GM23338 (cell line): ENCODE measurements at places on chromosomes 6 and 20.

GRCh38 chr6:38113825-38114576 lies 294.5 kb downstream of the ZFAND3 start:
- no peak for DNase-seq

GRCh38 chr20:32366380-32366779 lies 8.2 kb downstream of the ASXL1 start:
- DNase-seq, result no peak

- no peak for DNase-seq
Measured at GRCh38 chr6:52230685-52231084, 13.6 kb downstream of the IL17F start.

GRCh38 chr20:5569021-5569420 lies 181.2 kb upstream of the SHLD1 start:
- DNase-seq, result peak; percentile 27

DNA sequence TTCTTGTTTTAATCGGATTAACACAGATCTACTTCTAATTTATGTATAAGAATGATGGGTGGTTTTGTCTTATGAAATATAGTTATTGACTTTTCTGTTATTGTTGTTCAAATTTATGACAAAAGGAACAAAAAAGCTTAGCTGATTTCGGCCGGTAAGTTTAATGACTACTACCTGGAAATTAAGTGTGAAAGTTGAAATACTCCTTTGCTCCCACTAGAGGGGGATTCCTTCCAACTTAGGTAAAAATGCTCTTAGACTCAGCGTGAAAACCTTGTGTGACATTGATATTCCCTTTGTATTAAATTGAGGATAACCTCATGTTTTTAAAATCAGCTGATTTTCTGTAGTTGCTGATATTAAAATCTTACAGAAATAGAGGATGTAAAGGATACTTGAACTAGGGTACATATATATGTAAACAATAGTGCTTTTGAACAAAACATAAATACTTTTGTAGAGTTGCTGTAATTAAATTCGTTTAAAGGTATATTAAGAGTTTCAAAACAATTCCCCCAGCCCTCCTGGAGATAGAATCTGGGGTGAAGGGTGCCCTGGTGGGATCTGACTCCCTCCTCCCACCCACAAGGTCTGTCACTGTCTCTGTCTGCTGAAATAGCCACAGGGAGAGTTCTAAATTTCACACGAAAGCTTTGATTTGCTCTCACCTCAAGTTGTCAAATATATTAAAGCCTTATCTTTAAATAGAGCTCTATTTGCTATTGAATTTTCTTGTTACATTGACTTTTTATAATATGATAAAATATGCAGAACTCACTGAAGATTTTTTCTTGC lies 257.5 kb downstream of the ARID1B start:
- peak; percentile 77 for DNase-seq

GRCh38 chr6:107491138-107491609 lies 1.3 kb downstream of the SOBP start:
- peak; percentile 80 for DNase-seq

- no peak for DNase-seq
Measured at GRCh38 chr6:83872386-83873118, 13.1 kb downstream of the CYB5R4 start.

DNA sequence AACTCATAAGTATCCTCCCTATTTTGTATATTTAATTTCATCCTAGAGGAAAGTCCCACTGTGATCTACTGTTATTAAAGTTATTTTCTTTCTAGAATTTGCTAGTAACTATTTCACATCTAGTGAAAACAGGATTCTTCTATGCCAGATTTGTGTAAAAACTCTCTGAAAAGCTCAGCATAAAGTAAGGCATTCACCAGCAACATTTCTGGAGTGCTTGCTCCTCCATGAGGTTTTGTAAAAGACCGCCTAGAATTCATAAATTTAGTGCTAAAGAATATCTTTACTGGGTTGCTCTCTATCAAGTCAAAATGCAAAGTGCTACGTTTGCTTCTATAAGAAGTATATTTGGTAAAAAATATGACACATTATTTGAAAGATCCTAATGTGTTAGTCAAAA lies 173.5 kb upstream of the IRAK1BP1 start:
- no peak for DNase-seq

GRCh38 chr6:85593438-85594196 lies at the start of gene SNX14:
Gene SNX14 (minus strand): TSS chr6:85593858. CDS start chr6:85593718, 140 bp downstream.
- peak; percentile 87 for DNase-seq

DNA sequence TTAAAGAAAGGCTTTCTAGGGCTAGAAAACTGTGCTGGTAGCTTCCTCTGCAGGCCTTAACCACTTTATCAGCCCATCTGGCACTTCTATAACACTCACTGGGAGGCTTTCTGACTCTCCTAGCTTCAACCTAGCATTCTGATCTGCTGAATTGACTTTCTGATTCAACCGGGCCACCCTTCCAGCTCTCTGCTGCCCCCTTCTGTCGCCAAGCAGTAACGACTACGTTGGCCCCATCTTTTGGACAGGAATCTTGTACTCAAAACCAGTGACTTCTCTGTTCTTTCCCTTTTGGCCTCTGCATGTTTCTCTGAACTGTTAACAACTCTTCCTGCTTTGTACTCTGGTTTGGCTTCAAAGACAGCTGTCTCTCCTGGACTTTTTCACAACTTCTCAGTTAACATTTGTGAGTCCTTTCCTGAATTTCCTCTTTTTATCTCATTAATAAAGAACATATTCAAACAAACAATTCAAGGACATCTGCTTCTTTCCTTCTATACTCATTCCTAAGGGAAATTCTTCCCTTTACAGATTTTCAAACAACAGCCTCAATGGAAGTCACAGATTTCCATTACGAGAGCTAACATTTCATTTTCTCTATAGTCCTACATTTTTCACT lies 43.9 kb upstream of the FAM135A start:
- peak; percentile 75 for DNase-seq

DNA sequence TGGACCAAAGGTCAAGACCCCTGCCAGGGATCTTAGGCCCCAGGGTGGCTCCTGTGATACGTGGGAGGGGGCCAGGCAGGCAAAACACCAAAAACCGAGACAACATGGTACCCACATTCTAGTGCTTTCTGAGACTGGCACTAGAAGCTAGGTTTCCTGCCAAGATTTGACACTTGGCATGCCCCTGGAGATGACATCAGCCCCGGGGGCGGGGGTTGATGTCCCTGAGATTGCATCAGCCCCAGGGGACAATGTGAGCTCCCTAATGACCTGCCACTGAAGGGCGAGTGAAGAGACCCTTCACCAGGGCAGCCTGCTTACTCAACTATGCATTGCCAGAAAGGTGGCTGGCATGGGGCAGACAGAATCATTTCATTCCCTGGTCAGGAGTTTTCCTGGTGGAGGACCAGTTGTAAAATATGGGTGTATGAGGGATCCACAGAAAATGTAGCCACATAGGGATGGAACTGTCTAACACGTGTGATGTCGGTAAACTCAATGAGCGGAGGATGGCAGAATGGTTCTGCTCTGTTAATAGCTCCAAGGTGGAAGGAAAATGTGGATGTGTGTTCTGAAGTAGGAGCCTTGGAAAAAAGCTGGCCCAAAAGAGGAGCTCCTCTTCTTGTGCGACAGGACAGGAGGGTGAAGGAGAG lies 219.7 kb downstream of the UNC5CL start:
- DNase-seq, result no peak

GRCh38 chr6:36075656-36076055 lies 48.0 kb downstream of the MAPK14 start:
- DNase-seq, result peak; percentile 53

DNA sequence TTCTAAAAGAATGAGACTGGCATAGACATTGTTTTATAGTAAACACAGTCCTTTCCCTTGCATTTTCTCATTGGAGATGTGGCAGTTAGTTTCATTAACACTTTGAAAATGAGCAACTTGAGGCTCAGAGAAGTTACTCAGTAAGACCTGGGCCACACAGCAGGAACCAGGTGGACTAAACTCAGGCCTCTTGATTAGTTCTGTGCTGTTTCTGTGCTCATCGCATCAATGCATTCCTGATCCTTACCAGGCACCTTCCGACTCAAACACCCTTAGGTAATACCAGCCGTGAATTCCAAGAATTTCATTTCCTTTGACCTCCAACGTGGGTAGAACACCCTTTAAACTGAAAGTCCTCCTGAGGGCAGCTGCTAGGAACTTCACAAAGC lies 362.8 kb downstream of the ESR1 start:
- peak; percentile 40 for DNase-seq

DNA sequence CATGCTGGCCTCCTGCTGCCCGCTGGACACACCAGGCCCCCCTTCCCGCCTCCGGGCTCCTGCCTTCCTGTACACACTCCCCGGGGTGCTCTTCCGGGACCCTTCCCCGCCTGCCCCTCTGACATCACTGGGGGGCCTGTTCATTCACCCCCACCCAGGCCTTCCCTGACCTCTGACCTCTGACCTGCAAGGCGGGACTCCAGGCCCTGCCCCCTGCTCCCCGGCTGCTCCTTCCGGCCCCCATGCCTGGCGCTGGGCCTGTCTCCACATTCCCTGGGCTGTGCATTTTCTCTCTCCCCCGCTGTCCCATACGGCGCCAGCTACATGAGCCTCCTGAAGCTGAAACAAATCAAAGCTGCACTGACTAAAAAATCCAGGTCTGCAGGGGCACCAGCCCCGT lies 71.6 kb upstream of the GATA5 start:
- DNase-seq, result no peak

DNA sequence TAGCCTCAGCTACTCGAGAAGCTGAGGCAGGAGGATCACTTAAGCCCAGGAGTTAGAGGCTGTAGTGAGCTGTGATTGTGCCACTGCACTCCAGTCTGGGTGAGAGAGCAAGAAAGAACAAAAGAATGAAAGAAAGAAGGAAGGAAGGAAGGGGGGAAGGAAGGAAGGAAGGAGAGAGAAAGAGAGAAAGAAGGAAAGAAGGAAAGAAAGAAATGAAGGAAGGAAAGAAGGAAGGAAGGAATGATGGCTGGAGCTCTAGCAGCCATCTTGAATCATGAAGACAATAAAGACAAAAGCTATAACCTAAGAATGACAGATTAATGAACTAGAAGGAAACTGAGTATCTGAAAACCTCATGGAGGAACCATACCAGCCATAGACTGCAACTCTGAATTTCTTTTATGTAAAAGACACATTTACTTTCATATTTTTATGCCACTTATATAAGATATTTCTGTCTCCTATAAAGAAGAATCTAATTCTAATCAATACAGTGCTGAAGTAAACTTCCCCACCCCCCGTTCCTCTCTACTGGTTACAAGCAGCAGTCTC lies 522.3 kb upstream of the JARID2 start:
- no peak for DNase-seq

DNA sequence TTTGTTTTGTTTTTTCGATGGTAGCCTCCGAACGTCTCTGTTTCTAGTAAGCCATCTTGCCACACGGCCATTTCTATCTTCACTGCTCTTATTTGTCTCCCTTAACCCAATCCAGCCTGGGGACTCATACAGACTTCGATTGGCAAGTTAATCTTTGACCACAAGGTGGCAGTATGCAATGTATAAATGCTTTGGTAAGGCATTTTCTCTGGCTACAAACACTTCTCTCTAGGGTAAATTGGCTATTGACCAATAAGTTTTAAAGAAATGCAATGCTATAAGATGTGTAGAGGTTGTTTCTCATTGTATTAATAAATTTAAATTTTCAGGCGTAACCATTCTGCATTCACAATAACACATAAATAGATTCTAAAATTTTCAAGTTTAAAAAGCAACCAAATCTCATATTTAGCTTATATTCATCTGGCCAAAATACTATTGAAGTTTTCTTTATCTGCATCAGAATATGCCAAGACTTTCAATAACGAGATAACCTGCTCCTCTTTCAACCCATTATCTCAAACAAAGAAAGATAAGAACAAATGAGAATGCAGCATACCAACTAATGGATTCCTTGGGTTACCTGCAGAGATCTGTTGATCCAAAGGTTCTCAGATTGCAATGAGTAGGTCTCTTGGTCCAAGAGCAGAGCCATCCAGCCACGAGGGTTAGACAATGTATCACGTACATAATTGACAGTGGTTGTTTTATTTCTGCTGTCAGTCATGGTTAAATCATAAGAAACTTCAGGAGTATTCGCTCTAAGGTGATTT lies 231.9 kb downstream of the PKHD1 start:
- peak; percentile 95 for DNase-seq

- DNase-seq, result no peak
Measured at GRCh38 chr6:108873251-108873650, 25.0 kb downstream of the ARMC2 start.

DNA sequence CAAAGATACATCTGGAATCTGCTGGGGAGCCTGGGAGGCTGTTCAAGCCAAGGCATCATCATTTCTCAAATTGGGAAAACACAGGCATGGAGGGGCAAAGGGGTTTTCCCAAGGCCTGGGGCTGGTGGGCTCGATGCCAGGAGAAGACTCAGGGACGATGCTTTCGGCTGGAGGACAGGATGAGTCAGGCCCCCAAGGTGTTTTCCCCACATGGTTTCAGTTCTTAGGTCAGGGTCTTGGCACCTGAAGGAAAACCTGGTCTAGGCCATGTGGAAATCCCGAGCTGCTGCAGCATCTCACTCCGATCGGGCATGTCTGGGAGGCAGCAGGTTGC lies 348.1 kb downstream of the CDC5L start:
- DNase-seq, result no peak

DNA sequence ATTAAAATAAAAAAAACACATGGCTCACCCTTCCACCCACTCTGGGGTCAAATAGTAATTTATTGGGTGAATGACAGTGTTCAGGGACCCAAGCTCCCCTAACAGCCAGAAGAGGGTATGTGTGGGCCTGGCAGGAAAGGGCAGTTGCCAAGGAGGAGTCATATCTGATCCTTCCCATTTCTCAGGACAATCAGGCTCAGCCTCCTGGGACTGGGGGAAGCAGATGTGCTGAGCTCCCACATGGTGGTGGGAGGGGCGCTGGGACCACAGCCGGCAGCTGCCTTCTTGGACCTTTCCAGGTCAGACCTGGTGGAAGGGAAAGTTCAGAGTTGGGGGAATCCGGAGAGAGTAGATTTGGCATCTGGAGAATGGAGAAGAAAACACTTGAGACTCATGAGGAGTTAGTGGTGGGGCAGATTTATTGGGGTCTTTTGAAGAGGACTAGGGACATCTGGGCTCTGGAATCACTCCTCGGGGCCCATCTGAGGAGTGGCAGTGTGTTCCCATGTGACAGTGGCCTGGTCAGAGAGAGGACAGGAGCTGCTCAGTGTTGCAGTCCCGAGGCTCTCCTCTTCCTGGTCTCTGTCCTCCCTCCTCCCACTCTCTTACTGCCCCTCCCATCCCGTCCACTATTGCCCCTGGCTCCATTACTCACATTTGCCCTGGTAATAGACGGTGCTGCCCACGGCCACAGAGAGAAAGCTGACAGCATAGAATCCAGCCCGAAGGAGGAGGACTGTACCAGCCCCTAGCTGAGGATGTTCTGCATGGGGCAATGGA lies 3.0 kb downstream of the LST1 start:
- no peak for DNase-seq

- DNase-seq, result no peak
Measured at GRCh38 chr6:18245642-18246041, 18.7 kb downstream of the DEK start.

- peak; percentile 87 for DNase-seq
Measured at GRCh38 chr6:89021629-89022028, 58.2 kb upstream of the RNGTT start.
